ENCODE measurements at places on chromosomes 12 and 14.

- DNase-seq, result no peak
Measured at GRCh38 chr12:120984351-120984898, 6.1 kb downstream of the HNF1A start.

- DNase-seq, result no peak
Measured at GRCh38 chr12:60035835-60036234, 440.0 kb downstream of the SLC16A7 start.

DNA sequence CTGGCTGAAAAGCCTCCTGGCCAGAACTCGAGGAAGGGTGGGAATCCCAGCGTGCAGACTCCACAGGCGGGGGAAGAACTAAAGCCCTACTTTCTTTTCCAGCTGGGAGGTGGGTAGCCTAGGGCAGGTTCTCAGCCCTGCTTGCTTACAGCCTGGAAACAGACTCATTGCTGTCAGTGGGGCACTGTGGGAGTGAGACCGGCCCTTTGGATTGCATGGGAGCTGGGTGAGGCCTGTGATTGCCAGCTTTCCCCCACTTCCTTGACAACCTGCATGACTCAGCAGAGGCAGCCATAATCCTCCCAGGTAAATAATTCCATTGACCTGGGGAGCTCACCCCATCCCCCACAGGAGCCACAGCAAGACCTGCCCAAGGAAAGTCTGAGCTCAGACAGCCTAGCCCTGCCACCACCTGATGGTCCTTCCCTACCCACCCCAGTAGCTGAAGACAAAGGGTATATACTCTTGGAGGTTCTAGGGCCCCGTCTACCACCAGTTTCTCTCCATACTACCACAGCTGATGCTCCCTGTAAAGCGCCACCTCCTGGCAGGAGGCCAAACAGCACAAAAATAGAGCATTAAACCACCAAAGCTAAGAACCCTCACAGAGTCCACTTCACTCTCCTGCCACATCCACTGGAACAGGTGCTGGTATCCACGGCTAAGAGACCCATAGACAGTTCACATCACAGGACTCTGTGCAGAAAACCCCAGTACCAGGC lies 294.1 kb downstream of the SEC23A start:
- no peak for DNase-seq

DNA sequence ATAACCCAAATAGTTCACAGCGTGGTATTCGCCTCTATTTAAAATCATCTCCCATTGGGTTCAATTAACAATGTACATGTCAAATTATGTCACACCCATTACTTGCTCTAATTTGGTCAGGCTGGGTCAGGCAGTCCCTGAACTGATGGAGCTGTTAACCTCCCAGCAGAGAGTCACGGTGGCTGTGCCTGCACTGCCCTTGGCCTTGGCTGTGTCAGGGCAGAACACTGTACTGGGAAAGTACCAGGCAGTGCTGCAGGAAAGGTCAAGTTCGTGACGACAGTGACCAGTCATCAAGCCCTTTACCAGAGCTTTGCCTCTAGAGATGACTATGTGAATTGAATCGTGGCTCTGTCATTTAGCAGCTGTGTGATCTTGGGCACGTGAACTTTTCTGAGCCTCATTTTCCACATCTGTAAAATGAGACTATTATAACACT lies 100.0 kb downstream of the ARF6 start:
- DNase-seq, result no peak

DNA sequence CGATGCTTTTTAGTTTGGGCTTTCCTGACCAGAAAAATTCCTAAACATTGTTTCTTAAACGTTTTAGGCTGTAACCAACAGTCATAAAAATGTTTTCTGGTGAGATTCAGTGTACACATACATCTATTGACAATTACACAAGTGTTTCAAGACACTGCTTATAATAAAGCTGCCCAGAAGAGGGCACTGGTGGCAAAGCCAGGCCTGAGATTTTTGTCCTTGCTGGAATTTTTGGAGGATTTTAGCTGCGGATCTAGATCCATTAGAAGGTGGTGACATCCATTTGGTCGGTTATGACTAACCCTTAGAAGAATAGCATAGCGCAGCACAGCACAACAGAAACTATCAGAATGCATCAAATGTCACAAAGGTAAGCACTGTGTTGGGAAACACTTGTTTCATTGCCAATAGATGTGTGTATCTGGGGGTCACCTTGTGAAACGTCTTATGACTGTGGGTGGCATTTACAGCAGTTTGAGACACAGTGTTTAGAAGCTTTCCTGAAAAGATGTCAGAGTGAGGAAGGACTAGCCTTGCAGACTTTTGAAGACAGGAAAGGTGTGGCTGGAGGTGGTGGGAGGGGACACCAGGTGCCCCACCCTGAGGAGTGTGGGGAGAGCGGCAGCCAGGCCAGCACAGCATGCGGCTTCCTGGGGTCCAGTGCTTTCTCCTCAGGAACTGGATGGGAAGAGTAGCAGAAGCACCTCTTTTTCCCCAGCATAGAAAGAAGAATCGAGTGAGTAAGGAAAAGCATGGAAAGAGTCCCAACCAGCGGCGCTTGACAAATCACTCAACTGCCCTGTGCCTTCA lies 54.7 kb upstream of the FKBP4 start:
- DNase-seq, result no peak
